Neuronal stem cell (in vitro differentiated cells): ENCODE measurements at places on chromosomes 16 and 17.

DNA sequence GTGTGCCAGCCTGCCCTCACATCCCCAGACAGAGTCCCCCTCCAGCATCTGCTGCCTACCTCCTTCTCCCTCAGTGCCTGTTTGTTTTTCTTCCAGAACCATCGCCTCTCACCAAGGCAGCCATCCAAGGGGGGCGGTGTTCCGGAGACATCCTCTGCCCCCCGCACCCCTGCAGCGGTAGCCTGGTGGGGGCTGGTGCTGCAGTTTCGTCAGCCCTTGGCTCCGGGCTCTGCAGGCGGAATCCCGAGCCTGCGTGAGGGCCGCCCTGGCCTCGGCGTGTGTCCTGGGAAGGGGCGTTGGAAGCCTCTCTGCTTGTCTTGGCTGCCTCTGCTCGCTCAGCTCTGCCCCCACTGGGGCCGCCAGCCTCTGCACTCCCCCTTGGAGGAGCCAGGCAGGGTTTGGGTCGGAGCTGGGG, 126.0 kb upstream of the CIBAR2 start:
- no peak for DNase-seq
- no peak overlapping the region for H3K27ac ChIP-seq
- peak overlapping the region; percentile 28 for H3K4me3 ChIP-seq
- H3K27me3 ChIP-seq = no peaks in the 10 kb centered on the region
- peaks cover 35% of the 10 kb centered on the region for H3K4me1 ChIP-seq

- H3K27ac ChIP-seq = no peak overlapping the region
- H3K4me1 ChIP-seq = peaks cover 2% of the 10 kb centered on the region
- H3K4me3 ChIP-seq = no peak overlapping the region
- no peak for DNase-seq
These were observed 30.8 kb downstream of the GPR139 start for GRCh38 chr16:20042848-20043247.

DNA sequence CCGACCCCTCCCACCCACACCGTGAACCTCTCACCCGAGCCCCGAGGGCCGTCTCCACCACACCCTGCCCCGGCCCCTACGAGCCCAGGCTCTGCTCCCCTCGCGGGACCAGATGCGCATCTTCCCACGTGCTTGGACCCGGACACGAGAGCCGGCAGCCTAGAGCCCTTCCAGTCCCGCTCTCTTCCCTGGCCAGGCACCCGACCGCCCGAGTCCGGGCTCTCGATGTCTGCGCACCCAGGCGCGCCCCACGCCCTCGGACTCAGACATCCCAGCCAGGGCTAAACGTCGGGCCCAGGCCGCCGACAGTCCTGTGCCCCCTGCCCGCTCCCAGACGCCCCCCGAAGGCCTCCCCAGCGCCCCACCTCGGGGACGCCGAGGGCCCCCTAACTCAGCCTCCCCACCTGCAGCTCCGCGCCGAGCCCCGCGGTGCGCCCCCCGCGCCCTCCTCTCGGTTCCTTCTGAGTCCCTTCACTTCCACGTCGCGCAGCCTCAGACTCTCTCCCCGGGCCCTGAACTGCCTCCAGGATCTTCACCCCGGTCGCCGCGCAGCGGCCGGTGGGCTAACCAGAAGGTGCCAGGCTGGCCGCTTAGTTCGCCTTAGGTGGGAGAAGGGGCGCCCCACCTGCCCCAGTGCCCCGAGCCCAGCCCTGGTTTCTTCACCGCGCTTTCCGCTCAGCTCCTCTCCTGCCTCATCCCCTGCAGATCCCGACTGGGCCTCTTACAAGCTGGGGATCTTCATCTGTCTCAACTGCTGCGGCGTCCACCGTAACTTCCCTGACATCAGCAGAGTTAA, 688 bp downstream of the ADAP2 start:
- H3K27ac ChIP-seq = no peak overlapping the region
- peaks cover 5% of the 10 kb centered on the region for H3K4me1 ChIP-seq
- H3K4me3 ChIP-seq = peak overlapping the region; percentile 80
- no peaks in the 10 kb centered on the region for H3K36me3 ChIP-seq
- DNase-seq = no peak

DNA sequence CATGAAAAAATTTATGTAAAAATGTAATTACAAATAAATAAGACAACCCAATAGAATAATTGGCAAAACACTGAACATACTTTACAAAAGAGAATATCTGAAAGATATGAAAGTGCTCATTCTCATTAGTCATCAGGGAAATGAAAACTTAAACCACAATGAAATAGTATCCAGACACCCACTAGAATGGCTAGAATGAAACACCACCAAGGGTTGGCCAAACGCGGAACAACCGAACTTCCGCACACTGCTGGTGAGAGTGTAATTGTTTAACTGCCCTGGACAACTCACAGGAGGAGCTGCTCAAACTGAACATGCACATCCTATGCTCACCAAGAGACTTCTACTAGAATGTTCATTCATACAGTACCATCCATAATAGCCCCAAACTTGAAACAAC, 5.8 kb upstream of the ZDHHC7 start:
- no peaks in the 10 kb centered on the region for H3K36me3 ChIP-seq
- H3K27ac ChIP-seq = no peak overlapping the region
- H3K4me3 ChIP-seq = no peak overlapping the region
- peaks cover 4% of the 10 kb centered on the region for H3K27me3 ChIP-seq
- no peak for DNase-seq

DNA sequence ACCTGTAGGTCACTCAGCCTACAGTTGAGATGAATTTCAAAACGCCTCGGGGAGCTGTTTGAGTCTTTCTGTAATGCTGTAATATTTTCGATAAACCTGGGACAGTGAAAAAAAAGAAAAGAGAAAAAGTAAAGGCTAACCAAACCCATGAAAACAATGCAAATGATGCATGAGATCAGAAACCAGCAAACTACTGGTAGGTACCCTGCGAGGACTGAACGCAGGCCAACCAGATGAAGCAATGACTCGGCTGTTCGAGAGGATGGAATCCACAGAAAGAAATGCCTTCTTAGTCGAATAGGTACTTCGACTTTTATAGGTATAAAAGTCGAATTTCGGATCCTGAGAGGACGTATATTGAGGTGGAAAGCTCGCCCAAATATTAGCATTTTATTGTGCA, 509 bp upstream of the ATAD5 start:
- H3K4me3 ChIP-seq = no peak overlapping the region
- H3K36me3 ChIP-seq = peaks cover 24% of the 10 kb centered on the region
- DNase-seq = no peak

- H3K4me3 ChIP-seq = no peak overlapping the region
- H3K27ac ChIP-seq = no peak overlapping the region
- H3K4me1 ChIP-seq = no peaks in the 10 kb centered on the region
These were observed 18.2 kb upstream of the METTL2A start for GRCh38 chr17:62405451-62405850.

GRCh38 chr16:55665511-55665910, 9.7 kb downstream of the SLC6A2 start:
- no peak overlapping the region for H3K27ac ChIP-seq
- H3K4me1 ChIP-seq = no peaks in the 10 kb centered on the region
- no peaks in the 10 kb centered on the region for H3K36me3 ChIP-seq
- H3K4me3 ChIP-seq = no peak overlapping the region
- no peak for DNase-seq

DNA sequence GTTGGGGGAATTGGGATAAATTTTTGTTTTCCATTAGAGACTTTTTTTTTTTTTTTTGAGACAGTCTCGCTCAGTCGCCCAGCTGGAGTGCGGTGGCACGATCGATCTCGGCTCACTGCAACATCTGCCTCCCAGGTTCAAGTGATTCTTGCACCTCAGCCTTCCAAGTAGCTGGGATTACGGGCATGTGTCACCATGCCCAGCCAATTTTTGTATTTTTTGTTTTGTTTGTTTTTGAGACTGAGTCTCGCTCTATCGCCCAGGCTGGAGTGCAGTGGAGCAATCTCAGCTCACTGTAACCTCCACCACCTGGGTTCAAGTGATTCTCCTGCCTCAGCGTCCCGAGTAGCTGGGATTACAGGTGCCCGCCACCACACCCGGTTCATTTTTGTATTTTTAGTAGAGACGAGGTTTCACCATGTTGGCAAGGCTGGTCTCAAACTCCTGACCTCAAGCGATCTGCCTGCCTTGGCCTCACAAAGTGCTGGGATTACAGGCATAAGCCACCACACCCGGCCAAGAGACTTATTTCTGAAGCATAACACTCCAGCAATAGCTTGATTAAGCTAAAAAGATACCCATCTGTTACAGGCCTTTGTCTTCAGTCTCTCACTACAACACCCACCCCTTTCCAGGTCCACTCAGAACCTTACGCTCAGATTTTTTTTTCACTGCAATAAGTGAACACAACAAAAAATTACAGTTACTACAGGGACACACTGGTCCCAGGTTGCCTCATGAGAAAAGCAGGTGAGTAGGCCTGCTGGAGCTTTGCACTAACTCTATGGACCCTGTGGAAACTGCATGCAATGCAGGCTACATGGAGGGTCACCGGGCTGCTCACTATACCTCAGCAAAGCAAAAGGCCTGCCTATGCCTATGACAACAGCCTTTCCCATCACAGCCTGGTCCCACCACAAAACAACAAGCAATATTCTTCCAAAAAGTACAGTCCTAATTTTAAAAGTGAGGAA, 34.6 kb downstream of the KANSL1 start:
- H3K4me3 ChIP-seq = no peak overlapping the region
- no peaks in the 10 kb centered on the region for H3K4me1 ChIP-seq
- peaks cover 2% of the 10 kb centered on the region for H3K36me3 ChIP-seq
- H3K27ac ChIP-seq = no peak overlapping the region
- DNase-seq = no peak

DNA sequence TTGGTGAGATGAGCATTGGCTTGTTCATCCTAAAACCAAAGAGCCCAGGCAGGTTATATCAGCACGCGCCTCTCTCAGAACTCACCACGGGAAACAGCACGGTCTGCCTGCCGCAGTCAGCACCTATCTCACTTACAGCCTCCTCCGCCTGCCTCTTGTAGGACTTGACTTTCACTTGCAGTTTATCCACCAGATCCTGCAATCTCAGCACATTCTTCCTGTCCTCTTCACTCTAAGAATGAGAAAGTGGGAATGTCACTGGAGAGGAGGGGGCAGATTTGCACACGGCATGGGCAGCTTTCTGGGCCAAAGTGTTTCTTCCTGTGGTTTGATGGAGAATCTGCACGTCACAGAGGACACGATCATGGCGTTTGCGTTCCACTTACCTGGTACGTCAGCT, 27.4 kb downstream of the MYH3 start:
- H3K4me1 ChIP-seq = no peaks in the 10 kb centered on the region
- H3K27ac ChIP-seq = no peak overlapping the region
- peaks cover 2% of the 10 kb centered on the region for H3K36me3 ChIP-seq
- H3K27me3 ChIP-seq = no peaks in the 10 kb centered on the region

DNA sequence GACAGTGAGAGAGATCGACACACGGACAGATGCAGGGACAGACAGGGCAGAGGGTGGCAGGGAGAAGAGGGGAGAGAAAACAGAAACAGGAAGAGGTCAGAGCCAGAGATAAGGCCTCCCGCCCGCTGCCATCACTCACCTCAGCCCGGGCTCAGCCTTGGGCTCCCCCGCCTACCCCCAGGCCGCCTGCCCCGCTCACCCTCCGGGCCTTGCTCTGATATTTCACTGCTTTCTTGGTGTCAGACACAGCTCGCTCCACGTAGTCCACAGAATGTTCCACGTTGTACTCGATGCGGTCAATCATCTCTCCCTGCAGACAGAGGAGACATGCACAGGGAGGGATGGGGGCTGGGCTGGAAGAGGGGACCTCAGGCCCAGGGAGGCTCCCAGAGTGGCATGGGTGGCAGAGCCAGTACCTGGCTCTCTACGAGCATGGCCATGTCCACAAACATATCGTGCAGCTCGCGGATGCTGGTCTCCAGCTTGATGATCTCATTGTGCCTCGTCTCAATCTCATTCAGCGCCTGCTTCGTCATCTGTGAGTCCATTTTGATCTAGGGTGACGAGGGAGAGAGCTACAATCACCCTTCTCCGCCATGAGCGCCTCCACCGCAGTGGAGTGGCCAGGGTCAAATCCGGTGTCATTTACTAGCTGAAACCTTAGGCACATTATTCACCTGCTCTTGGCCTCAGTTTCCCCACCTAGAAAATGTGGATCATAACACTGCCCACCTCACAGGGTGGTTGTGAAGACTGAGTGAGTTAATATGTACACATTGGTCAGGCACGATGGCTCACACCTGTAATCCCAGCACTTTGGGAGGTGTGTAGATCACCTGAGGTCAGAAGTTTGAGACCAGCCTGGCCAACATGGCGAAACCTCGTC, 8.2 kb downstream of the HSD3B7 start:
- H3K4me1 ChIP-seq = peaks cover 11% of the 10 kb centered on the region
- H3K27me3 ChIP-seq = no peaks in the 10 kb centered on the region
- no peak for DNase-seq
- no peak overlapping the region for H3K27ac ChIP-seq
- no peak overlapping the region for H3K4me3 ChIP-seq

- no peak overlapping the region for H3K4me3 ChIP-seq
- H3K36me3 ChIP-seq = no peaks in the 10 kb centered on the region
- peaks cover 4% of the 10 kb centered on the region for H3K4me1 ChIP-seq
- H3K27me3 ChIP-seq = peaks cover 19% of the 10 kb centered on the region
- H3K27ac ChIP-seq = no peak overlapping the region
- DNase-seq = no peak
These were observed 155.4 kb downstream of the FOXL1 start for GRCh38 chr16:86733546-86734254.

- H3K27me3 ChIP-seq = no peaks in the 10 kb centered on the region
- peak; percentile 66 for DNase-seq
- no peaks in the 10 kb centered on the region for H3K36me3 ChIP-seq
- H3K4me3 ChIP-seq = no peak overlapping the region
These were observed 563.9 kb downstream of the TOX3 start for GRCh38 chr16:51982715-51983680.

DNA sequence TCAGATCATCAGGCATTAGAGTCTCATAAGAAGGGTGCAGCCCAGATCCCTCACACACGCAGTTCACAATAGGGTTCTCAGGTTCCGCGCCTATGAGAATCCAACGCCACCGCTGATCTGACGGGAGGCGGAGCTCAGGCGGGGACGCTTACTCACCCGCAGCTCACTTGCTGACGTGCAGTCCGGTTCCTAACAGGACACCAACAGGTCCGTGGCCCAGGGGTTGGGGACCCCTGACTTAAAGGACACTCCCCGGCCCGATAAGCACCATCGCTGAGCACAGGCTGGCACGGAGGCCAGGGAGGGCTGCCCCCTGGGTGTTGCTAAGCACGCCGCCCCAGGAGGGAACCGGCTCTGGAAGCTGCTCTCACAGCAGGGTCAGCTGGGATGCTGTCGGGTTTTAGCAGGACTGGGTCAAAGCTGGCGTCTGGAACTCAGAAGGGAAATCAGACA, 30.1 kb upstream of the BAHCC1 start:
- H3K27me3 ChIP-seq = peaks cover 9% of the 10 kb centered on the region
- peaks cover 11% of the 10 kb centered on the region for H3K4me1 ChIP-seq
- H3K36me3 ChIP-seq = no peaks in the 10 kb centered on the region
- DNase-seq = no peak
